Caco-2 (cell line): ENCODE measurements at places on chromosomes 11 and 22. TPM values are rescaled to one million over a fixed set of nuclear protein-coding genes. Genes with fewer than 3 reads are reported as not detected.

DNA sequence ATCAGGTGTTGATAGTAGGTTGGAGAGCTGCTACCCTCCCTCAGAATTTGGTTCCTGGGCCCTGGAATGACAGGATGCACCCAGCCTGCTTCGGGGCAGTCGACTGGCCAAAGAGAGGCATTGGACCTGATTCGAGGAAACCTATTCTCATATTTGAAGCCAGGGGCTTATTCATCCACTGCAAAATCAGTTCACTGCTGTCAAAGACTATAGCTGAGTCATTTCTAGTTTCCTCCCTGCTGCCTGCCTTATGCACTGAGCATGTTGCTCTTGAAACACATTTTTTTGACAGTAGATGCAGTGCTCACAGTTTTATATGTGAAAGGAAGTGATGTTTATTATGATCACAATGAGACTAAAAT lies 565.4 kb downstream of the ETS1 start:
- DNase-seq, result no peak

The AAMDC gene
- 87.7 and 89.7 TPM in 2 replicates for total RNA-seq

DNA sequence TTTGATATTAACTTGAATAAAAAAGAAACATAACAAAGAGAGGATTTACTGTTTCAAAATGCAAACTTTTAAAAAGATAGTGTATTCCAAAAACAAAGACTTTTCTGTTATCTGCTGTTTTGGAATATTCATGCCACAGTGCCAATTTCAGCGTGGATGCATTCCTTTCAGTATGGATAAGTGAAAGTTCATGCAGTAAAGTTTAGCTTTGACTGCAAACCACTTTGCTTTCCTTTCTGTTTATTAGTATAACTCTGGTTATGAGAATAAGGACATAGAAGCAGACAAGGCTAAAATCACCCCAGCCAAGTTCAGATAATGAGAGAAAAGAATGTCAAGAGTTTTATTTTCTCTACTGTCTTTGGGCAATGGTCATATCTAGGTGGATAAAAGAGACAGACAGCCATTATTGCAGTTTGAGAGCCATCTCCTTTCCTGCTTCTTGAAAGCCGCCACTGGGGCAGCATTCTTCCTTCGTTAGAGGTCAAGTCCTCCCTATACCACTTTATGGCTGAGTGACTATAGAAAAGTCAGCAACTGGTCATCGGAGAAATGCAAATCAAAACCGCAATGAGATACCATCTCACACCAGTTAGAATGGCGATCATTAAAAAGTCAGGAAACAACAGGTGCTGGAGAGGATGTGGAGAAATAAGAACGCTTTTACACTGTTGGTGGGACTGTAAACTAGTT lies 82.4 kb upstream of the BLID start:
- DNase-seq, result no peak

DNA sequence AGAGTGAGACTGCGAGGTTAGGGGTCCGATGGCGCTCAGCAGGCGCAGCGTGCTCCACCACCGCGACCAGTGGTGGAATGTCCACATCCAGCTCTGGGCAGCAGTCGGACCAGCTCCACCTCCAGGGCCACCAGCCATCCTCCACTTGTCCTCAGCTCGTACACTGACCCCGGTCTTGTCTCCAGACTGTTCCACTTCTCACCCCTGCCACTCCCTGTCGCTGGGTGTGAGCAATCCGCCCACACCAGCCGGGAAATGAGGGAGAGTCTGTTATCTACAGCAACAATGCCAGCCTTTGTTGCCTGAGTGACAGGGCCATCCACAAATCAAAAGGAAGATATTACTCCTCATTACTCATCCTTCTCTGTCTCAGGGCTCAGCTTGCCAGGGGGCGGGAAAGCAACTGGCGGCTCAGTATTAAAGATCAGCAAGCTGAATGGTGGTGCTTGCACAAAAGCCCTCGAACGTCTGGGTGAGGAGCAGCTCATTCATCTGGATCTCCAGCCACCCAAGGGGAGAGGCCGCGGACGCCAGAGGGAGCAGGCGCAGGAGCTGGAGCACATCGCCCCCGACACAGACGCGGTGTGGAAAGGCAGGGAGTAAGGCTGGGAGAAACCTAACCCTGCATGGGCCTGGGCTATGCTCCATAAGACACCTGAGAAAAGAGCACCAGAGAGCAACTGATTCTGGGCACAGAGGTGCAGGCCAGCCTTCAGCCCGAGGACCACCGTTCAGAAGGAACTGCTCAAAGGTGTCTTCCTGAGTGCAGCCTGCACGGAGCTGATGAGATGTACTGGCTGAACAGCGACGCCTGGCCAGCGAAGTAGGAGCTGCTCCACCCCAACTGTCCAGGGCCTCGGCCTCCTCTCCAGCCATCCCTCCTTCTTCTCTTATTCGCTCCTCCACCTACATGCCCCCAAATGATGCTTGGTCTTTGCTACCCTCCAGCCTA lies 21.9 kb downstream of the IGSF9B start:
- no peak for DNase-seq

DNA sequence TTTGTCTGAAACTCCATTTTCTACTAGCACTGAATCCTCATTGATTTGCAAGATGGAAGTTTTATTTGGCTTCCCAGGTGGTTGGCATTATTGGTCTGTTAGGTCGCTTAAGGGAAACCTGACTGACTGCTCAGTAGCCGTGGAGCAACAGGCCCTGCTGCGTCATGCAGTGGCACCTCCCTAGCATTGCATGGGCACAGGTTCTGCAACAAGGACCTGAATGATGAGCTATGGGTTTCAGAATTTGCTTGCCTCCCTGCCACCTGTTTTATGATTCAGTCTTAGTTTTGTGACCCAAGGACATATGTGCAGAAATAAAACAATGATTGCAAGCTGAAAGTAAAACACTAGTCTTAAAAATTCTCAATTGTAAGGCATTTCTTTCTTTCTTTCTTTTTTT lies 128.5 kb downstream of the SLC1A2 start:
- no peak for DNase-seq

DNA sequence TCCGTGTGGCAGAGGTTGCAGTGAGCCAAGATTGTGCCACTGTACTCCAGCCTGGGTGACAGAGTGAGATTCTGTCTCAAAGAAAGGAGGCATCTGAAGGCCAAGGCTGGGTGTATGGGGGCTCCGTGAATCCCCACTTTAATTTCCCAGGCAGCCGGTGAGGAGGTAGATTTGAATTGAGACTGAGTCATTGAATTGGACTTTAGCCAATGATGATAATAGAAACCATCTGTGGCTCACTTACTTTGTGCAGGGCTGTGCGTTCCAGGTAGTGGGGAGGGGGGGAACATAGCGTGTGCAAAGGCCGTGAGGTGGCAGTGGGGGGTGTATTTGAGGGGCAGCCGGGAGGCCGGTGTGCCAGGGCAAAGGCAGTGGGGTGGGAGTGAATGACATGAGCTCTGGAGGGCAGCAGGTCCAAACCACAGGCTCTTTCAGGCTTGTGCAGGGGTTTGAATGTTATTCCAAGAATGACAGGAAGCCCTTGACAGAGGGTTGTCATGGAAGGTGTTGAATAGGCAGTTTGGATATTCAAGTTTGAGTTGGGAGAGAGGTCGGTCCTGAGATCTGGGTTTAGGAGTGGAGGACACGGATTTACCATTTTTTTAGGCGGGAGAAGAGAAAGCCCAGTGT lies 6.1 kb downstream of the ARHGAP8 start:
- DNase-seq, result no peak

DNA sequence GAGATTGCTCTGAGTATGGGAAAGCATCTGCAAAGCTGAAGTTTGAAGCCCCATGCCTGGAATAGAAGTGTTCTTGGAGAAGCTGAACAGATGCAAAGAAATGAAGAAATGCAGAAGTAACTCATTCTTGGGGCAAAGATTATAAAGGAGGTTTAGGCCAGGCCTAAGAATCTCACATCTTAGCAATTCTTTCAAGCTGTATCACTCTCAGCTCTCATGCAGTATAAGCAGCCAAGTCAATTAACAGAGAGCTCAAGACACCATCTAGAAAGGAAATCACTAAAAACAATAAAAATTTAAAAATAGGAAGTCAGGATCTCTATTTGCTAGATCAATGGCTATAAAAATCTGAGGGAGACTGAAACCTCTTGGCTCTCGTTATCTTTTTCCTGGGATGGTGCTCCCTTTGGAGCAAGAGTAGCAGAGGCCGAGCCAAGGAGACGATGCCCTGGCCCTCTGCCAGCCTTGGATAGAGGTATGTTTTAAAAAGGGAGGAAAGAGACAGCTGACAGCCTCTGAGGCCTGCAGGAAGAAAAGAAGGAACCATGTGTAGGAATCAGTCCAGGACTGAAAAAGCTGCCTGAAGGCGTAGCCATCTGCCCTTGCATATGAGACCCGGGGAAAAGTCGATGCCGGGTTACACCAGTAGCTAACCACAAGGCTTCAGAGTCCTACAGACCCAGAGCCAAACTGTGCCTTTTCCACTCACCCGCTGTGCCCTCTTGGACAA lies 229.8 kb downstream of the BLID start:
- no peak for DNase-seq

The FHIP1B gene
- total RNA-seq, result 26.8 and 27.8 TPM in 2 replicates

GRCh38 chr11:73200256-73200655 lies 17.8 kb upstream of the P2RY2 start:
- DNase-seq, result no peak

The ADAMTS8 gene
- total RNA-seq, result not detected in 2 replicates

DNA sequence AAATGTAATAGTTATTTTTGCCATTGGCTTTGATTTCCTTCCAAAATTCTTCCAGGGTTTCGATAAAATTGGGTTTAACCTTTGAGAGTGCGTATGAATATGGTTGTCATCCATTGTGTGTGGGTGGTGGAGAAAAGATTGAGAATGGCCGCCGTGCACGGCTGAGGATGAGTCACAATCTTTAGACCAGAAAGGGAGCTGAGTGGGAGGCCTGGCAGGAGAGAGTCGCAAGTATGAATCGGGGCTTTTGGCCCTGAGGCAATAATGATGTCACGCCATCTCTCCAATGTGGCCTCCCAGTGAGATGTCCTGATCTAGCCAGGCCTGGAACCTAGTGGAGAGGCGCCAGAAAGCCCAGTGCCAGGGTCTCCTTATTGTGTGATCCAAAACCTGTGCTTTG lies 33.1 kb upstream of the SMPD1 start:
- no peak for DNase-seq
